ENCODE measurements at places on chromosomes 12 and 14.

DNA sequence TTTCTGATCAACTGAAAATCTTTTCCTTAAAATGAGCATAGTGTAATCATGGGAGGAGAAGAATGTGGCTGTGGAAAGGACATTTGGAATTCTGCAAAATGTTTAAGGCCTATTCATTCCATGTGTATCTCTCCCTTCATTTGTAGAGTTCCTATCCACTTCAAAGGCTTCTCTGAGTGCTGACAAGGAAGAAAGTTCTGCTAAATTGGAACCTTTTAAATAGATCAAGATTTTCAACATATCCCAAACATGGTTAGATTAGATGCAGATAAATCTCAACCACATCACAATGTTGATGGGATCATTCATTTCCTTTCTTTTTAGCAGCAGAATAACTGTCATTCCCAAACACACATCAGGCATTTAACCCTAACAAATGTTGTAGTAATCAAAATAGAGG lies 28.4 kb upstream of the SIX1 start:
- DNase-seq: no peak

GRCh38 chr12:112606611-112607365 lies 184.8 kb upstream of the RPH3A start:
- DNase-seq: peak; percentile 5

GRCh38 chr14:83041224-83041623 lies 1507.6 kb upstream of the SEL1L start:
- DNase-seq: no peak

DNA sequence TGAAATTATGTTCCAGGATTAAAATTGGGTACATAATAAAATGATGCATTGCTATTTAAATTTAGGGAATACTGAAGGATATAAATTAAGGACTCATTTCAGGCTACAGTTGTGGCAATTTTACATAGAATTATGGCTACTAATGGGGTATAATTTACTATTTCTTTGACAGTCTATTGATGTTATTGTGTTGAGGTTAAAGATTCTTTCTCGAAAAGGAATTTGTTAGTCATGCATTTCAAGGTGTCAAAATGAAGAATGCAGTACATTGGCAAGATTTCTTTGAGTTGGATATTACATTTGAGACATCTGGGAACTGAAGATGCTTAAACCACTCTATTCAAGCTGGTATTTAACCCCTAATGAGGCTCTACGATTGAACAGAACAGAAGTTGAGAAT lies 28.3 kb downstream of the SLC5A8 start:
- DNase-seq: no peak

- DNase-seq: no peak
These were observed 3.0 kb downstream of the GAS2L3 start for GRCh38 chr12:100576331-100577036.

- no peak for DNase-seq
These were observed 333 bp upstream of the KCNA1 start for GRCh38 chr12:4909410-4909733.

GRCh38 chr12:120944645-120945217 lies 33.6 kb upstream of the HNF1A start:
- DNase-seq: peak; percentile 51

GRCh38 chr12:98297538-98297937 lies 217.9 kb upstream of the TMPO start:
- no peak for DNase-seq

GRCh38 chr14:52977798-52978197 lies 26.9 kb upstream of the FERMT2 start:
- no peak for DNase-seq

DNA sequence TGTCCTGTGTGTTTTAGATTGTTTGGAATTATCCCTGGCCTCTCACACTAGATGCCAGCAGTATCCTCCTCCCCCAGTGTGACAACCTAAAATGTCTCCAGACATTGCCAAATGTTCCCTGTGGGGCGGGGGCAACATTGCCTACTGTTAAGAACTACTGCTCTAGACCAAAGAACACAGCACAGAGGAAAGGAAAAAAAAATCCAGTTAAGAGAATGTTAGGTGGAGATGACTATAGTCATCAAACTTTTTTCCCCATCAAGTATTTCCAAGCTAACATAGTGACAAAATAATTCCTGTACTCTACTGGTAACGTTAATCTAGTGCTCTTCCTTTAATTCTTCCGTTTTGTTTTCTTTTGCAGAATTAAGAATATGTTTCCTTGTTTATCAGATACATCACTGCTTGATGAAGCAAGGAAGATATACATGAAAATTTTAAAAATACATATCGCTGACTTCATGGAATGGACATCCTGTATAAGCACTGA lies 3.5 kb downstream of the CDKN1B start:
- DNase-seq: no peak
